ENCODE measurements at places on chromosomes 3 and 15. TPM values are rescaled to one million over a fixed set of nuclear protein-coding genes. Genes with fewer than 3 reads are reported as not detected.

GOLGA8G gene
- total RNA-seq: not detected

DNA sequence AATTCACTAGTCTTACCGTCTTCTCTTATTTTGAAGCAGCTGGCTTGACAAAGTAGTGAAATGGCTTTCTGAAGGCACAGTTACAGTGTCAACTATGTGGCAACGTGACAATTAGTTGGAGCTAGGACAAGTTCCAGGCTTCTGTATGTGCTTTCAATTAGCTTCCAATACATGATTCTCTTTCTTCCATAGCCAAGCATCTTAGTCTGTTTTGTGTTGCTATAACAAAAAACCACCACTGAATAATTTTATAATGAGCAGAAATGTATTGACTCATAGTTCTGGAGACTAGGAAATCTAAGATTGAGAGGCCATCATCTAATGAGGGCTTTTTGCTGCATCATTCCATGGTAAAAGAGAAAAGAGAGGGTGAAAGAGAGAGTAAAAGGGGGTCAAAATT is 365.1 kb upstream of the PLSCR5 start:
- no peak for DNase-seq
- H3K27ac ChIP-seq: no peak overlapping the region
- no peaks in the 10 kb centered on the region for H3K36me3 ChIP-seq

SLC51A gene
- total RNA-seq: not detected

FAM107A gene
- 25.3 TPM for total RNA-seq

- no peak for DNase-seq
- no peaks in the 10 kb centered on the region for H3K27me3 ChIP-seq
- no peak overlapping the region for H3K27ac ChIP-seq
- no peak overlapping the region for H3K4me3 ChIP-seq
- H3K4me1 ChIP-seq: no peaks in the 10 kb centered on the region
Observed at GRCh38 chr3:18634461-18634860, 209.3 kb upstream of the SATB1 start.

SPTBN5 gene
- 3.9 TPM for total RNA-seq

SOX14 gene
- total RNA-seq: not detected

DNA sequence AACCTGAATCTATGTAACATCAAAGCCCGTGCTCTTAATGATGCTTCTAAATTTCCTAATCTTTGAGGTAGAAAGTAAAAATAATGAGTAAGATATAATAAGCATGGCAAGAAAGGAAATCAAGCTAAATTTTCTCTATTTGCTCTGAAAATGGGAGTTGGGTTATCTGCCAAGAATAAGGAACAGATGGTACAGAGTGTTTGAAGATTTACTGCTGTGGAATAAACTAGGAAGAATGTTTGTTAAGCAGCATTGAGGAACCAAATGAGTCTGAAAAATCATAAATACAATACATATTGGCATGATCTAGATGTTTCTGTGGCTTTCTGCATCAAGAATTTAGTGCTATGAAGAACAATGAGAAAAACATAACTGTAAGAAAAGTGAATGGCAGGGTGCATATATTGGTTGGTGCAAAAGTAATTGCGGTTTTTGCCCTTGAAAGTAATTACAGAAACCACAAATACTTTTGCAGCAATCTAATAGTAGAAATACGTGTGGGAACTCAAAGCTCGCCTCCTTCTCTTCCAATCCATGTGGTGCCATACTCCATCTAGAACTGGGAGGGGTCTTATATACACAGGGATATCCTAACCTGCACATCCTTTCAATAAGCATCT is 87.6 kb downstream of the SUCNR1 start:
- no peaks in the 10 kb centered on the region for H3K27me3 ChIP-seq
- no peaks in the 10 kb centered on the region for H3K36me3 ChIP-seq
- H3K4me3 ChIP-seq: no peak overlapping the region

DNA sequence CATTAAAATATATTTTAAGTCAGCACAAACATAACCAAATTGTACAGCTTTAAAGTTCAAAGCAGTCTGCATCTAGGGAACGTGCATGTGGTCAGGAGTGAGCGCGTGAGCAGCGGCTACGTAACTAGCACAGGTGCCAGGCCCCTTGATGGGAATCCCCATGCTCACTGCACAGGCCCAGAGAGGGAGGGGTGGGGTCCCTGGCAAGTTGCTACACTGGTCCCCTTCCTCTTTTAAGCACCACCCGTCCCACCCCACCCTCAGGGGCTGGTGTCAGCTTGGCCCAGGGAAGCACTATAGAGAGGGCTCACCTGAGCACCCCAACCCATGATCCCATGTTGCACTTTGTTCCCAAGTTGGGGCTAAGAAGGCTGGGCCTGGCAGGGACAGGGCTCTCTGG is 835 bp upstream of the GMPPB start:
- peak overlapping the region; percentile 83 for H3K27ac ChIP-seq
- H3K27me3 ChIP-seq: no peaks in the 10 kb centered on the region
- peak overlapping the region; percentile 97 for H3K4me3 ChIP-seq
- DNase-seq: no peak
- H3K36me3 ChIP-seq: peaks cover 20% of the 10 kb centered on the region

DNA sequence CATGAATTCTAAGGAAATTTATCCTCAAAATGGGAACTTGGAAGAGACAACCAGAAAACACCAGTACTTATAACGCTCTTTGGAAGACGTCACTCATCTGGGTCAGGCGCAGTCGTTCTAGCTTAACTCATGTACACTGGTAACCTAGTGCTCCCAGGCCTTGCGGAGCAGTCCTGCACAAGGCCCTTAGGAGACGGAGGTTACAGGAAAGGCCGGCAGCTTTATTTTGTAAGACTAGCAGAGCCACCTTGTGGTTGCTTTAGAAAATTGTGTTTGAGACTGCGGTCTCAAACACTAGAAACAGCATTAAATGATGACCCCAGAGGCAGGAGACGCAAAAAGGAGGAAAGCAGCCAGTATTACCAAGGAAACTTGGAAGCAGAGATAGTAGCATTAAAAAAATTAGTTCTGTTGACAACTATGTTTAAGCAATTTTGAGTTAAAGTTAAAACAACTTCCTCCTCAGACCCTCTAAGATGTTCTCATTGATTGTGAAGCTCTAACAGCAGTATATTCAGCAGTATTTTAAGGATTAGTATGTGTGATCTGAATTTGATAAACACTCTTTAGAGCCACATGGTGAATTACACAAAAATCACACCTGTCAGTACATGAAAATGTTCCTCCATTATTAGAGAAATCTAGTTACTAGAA is 141.9 kb upstream of the C2CD4B start:
- peaks cover 5% of the 10 kb centered on the region for H3K4me1 ChIP-seq
- no peak for DNase-seq
- no peaks in the 10 kb centered on the region for H3K36me3 ChIP-seq

GRCh38 chr3:58274027-58274614 is 31.9 kb upstream of the RPP14 start:
- H3K27ac ChIP-seq: no peak overlapping the region
- no peak overlapping the region for H3K4me3 ChIP-seq
- H3K27me3 ChIP-seq: no peaks in the 10 kb centered on the region
- peaks cover 10% of the 10 kb centered on the region for H3K4me1 ChIP-seq
- peaks cover 5% of the 10 kb centered on the region for H3K36me3 ChIP-seq
- no peak for DNase-seq

TUSC7 gene
- total RNA-seq: not detected

GRCh38 chr3:41007399-41007798 is 191.9 kb upstream of the CTNNB1 start:
- no peaks in the 10 kb centered on the region for H3K4me1 ChIP-seq
- H3K4me3 ChIP-seq: no peak overlapping the region
- H3K36me3 ChIP-seq: no peaks in the 10 kb centered on the region
- H3K27ac ChIP-seq: no peak overlapping the region

GRCh38 chr15:77986891-77987764 is 90.4 kb downstream of the TBC1D2B start:
- H3K4me1 ChIP-seq: peaks cover 32% of the 10 kb centered on the region
- no peak overlapping the region for H3K4me3 ChIP-seq
- DNase-seq: no peak
- H3K27ac ChIP-seq: no peak overlapping the region
- no peaks in the 10 kb centered on the region for H3K36me3 ChIP-seq

- H3K27ac ChIP-seq: no peak overlapping the region
- no peaks in the 10 kb centered on the region for H3K27me3 ChIP-seq
- H3K4me1 ChIP-seq: peaks cover 49% of the 10 kb centered on the region
- no peaks in the 10 kb centered on the region for H3K36me3 ChIP-seq
- DNase-seq: no peak
- H3K4me3 ChIP-seq: no peak overlapping the region
Observed at GRCh38 chr3:156473341-156473740, 81.6 kb downstream of the SSR3 start.

ALPK3 gene
- total RNA-seq: 81.1 TPM

DNA sequence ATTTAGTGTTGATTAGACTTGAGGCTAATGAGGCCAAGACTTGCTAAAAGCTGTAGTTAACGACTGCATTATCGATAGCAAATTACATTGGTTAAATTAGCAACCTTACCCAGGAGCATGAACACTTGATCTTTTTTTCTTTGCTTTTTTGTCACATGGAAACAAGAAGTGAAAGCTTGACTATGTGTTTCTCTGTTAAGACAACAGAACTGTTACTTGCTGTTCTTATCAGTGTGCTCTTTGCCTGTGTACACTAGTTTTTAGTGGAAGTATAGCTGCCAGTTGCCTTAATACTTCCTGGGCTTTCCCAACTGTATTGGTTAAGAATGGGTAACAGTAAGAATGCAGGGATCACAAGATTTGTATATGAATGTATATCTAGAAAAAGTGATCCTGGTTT is 625.5 kb downstream of the NAALADL2 start:
- no peaks in the 10 kb centered on the region for H3K36me3 ChIP-seq
- no peaks in the 10 kb centered on the region for H3K4me1 ChIP-seq
- no peak for DNase-seq
- H3K4me3 ChIP-seq: no peak overlapping the region
- no peaks in the 10 kb centered on the region for H3K27me3 ChIP-seq

GRCh38 chr3:50164984-50165909 is 10.1 kb downstream of the SEMA3F start:
- H3K27ac ChIP-seq: peak overlapping the region; percentile 83
- H3K36me3 ChIP-seq: no peaks in the 10 kb centered on the region
- H3K4me3 ChIP-seq: peak overlapping the region; percentile 57

GRCh38 chr3:177731644-177732268 is 534.5 kb upstream of the TBL1XR1 start:
- DNase-seq: no peak
- no peak overlapping the region for H3K27ac ChIP-seq
- H3K36me3 ChIP-seq: no peaks in the 10 kb centered on the region
- peaks cover 3% of the 10 kb centered on the region for H3K4me1 ChIP-seq

GPR15 gene
- not detected for total RNA-seq

DNA sequence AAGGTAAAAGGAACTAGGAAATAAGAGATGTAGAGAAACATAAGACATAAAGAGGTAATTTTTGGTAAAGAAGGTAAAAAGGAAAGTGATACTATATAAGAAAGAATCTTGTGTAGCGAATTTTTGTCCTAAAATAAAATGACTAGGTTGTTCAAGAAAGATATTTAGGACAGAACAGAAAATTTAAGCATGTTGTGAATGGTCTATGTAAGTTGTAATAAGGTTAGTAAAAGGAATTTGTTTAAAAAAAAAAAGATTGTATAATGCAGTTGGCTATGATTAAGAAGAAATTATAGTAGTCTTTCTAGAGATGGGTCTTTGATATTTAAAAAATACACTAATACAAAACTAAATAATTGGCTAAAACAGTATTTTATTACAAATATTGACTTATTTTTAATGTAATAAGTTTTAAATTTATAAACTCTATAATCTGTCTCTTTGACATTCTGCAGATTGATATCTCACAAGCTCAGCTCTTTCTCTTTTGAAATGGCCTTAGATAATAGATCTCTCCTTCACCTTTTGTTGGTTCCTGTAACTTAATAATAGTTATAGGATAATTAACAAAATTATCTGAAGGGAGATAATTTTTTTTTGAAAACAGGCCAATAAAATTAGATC is 3.7 kb upstream of the SLC41A3 start:
- DNase-seq: no peak
- peaks cover 11% of the 10 kb centered on the region for H3K4me1 ChIP-seq
- no peaks in the 10 kb centered on the region for H3K36me3 ChIP-seq
- no peaks in the 10 kb centered on the region for H3K27me3 ChIP-seq

GRCh38 chr3:186991470-186991869 is 61.1 kb downstream of the ST6GAL1 start:
- no peaks in the 10 kb centered on the region for H3K27me3 ChIP-seq
- H3K4me3 ChIP-seq: no peak overlapping the region
- no peaks in the 10 kb centered on the region for H3K36me3 ChIP-seq
- no peak overlapping the region for H3K27ac ChIP-seq
- DNase-seq: no peak
- peaks cover 24% of the 10 kb centered on the region for H3K4me1 ChIP-seq

- H3K4me3 ChIP-seq: no peak overlapping the region
- H3K4me1 ChIP-seq: peaks cover 4% of the 10 kb centered on the region
- DNase-seq: no peak
- H3K27me3 ChIP-seq: no peaks in the 10 kb centered on the region
- peaks cover 21% of the 10 kb centered on the region for H3K36me3 ChIP-seq
Observed at GRCh38 chr3:52468336-52468735, 12.9 kb downstream of the NISCH start.

DNA sequence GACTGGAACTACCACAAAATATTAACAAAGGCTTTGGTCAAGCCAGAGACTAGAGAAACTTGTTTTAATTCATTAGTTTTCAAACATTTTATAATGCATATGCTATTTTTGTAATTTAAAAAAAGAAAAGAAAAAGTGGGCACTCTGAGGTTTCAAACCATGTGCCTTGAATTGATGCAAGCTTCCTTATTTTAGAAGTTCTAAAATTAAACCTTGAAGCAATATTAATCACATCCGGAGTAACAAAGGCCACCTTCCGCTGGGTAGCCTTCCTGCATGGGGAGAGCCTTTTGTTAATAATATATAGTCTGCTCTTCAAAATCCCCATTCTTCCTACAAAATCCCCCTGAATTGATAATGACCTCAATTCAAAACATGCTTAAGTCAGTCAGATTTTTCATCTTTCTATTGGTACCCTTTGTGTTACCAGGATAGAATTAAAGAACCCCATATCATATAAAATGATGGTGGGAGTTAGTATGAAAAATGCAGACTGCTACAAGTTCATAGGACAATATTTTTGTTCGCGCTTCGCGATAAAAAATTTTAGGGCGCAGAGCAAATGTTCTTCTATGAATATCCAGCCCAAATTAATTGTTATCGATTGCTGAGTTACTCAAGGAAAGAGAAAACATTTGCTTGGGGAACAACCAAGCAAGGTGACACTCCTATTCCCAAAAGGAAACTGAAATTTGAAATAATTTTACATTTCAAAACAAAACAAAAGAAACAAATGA is 30.6 kb downstream of the LDHAL6B start:
- H3K4me1 ChIP-seq: peaks cover 46% of the 10 kb centered on the region
- H3K4me3 ChIP-seq: no peak overlapping the region
- H3K27ac ChIP-seq: peak overlapping the region; percentile 64
- no peak for DNase-seq

- no peaks in the 10 kb centered on the region for H3K36me3 ChIP-seq
- DNase-seq: no peak
- H3K4me1 ChIP-seq: peaks cover 11% of the 10 kb centered on the region
- H3K27ac ChIP-seq: no peak overlapping the region
- H3K4me3 ChIP-seq: no peak overlapping the region
Observed at GRCh38 chr3:196796317-196796716, 56.7 kb downstream of the PAK2 start.

DNA sequence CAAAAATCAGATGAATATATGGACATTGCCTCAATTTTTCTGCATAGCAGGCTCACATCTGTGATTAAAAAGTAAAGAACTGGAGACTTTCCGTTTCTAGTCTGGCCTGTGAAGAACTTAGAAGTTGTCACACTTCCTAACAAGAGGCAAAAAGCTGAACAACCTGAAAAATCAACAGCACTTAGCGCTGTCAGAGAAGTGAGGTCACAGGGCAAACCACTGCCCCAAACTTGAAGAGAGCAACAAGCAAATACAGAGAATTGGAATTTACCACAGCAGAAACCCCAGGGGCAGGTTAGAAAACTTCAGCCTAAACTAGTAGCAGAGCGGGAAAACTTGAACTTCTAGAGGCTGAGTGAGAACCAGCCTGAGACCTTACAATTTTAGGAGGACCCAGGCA is 38.9 kb downstream of the CCDC54 start:
- peaks cover 4% of the 10 kb centered on the region for H3K4me1 ChIP-seq
- H3K27ac ChIP-seq: no peak overlapping the region

ADGRG7 gene
- total RNA-seq: not detected

Measured in thoracic aorta (tissue), 2 donors.